ENCODE measurements at places on chromosomes 7 and 10.

DNA sequence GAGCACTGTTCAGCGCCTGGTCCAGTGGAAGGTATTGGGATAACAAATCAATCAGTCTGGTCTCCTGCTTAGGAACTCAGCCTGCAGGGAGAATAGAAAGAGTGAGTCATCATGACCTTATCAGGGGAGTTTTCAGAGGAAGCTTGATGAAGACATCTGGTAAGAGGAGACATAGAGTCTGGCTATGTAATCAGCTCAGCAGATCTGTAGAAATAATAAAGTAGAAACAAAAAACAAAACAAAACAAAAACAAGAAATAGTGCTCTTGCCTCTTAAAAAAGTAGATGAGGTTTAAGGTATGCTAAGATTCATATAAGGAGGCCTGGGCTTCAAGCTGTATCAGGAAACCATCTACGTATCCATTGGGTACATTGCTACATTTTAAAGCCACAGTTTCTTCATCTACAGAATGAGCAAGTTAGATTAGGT is 14.4 kb downstream of the TAS2R41 start:
- no peak for DNase-seq

DNA sequence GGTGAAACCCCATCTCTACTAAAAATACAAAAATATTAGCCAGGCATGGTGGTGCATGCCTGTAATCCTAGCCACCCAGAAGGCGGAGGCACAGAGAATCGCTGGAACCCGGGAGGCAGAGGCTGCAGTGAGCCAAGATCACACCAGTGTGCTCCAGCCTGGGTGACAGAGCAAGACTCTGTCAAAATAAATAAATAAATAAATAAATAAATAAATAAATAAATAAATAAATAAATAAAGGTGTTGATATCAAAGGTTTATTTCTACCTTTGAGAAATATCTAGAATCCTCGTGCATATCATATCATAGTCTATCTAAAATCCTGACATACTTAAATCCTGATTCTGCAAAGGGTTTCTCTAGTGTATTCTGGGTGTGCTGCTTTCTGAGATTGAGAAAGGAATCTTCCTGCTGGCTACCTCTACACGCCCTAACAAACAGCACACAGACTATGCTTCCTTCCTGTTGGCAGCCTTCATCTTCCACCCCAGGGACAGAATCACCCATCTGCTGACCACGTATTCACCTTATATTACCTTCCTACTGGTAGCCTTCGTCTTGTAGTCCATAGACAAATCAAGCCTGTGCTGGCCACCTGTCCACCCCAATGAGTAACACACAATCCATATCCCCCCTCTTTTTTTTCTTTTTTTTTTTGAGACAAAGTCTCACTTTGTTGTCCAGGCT is 8.7 kb downstream of the ABLIM1 start:
- no peak for DNase-seq

GRCh38 chr7:134920026-134920753 is 66.1 kb upstream of the AGBL3 start:
- no peak for DNase-seq

- no peak for DNase-seq
Observed at GRCh38 chr10:24701447-24701846, 22.2 kb downstream of the ARHGAP21 start.

- DNase-seq = peak; percentile 35
Observed at GRCh38 chr10:121305066-121305465, 293.2 kb downstream of the FGFR2 start.
